DMS 273 treated with DMSO at 0.1 percent for 48 hours (cell line): ENCODE measurements at places on chromosomes 12 and 14.

GRCh38 chr12:53963434-53964314, 9.0 kb downstream of the HOXC12 start:
- DNase-seq = no peak

GRCh38 chr12:124474709-124475108, 92.7 kb downstream of the NCOR2 start:
- no peak for DNase-seq

DNA sequence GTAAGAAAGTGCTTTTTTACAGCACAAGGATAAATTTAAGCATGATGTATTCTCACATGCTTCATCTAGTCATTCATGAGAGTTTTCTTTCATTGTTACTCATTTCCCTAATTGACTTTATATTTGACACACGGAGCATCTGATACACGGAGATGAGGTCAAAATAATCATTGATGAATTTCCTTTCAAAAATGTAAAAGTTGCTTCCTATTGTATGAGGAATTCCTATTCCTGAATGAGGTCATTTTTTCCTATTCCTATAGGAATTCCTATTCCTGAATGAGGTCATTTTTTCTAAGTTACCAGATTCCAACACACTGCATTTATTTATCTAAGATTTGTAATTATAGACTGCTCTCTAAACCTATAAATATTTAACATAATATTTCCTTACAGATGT, 316.7 kb upstream of the KITLG start:
- no peak for DNase-seq

- no peak for DNase-seq
Observed at GRCh38 chr12:122951406-122951805, 14.9 kb downstream of the ABCB9 start.

- peak; percentile 48 for DNase-seq
Observed at GRCh38 chr12:88092771-88093170, 49.1 kb downstream of the CEP290 start.

DNA sequence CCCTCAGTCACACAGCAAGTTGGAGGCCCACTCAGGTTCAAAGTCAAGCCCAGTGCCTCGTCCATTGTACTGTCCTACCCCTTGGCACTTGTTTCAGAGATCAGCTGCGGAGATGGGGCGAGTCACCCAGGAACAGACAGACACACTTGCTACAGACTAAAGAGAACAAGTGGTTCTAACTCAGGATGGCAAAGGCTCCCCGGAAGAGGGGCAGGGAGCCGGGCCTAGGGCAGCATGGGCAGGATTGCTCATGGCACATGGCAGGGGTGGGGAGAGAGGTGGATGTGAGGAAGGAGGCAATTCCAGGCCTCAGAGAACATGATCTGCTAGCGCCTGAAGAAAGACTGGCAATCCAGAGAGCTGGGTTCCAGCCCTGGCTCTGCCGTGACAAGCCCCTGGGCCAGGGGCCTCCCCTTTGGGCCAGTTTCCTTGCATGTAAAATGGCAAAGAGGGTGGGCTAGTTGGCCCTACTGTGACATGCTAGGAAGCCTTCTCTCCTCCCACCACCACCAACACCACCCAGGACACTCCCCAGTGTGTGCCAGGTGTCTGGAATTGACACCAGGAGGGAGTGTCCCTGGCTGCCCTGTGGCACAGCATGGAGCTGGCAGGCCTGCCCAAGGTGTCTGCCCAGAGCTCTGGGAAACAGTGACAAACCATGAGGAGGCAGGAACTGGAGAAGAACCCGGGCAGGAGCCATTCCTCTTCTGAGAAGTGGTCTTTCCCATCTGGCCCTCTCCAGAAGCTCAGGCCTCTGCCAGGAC, 24.0 kb upstream of the IRF2BPL start:
- DNase-seq = no peak

GRCh38 chr14:22737052-22737451, 29.4 kb upstream of the OXA1L start:
- DNase-seq = no peak

GRCh38 chr14:28671425-28671824, 95.2 kb upstream of the FOXG1 start:
- no peak for DNase-seq

DNA sequence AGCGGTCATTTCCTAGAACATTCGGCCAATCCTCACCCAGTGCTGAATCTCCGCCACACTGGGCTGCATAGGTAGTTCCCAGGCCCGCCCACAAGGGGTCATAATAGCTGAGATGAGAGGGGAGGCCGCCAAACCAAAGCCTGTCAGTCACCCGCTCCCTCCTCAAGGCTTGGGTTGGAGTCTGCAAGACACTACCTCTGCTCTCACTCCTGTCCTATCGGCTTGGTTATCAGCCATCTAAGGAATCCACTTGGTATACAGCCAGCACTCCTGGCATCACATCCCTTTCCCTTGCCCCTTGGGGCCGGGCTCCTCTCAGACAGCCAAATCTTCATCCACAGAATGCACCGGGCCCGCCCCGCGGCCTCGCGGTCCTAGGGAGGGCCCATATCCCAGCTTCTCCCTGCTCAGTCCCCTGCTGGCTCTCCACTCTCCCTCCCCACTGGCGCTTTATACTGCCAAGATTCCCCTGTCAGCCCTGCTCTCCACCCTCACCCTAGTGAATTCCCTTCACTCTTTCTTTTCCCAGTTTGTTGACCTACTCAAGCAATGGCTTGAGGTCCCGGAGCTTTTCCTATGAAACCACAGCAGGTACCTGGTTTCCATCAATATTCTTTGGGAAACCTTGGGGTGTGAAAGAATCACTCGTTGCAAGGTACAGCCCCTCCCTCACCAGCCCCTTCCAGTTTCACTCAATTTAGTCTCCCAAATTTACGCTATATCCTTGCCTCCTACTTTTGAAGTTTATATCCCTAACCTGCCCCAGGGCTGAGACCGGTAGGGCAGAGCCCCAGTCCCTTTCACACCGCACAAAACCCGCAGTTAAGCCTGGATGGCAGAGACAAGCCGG, 1.4 kb downstream of the IFFO1 start:
- peak; percentile 50 for DNase-seq

DNA sequence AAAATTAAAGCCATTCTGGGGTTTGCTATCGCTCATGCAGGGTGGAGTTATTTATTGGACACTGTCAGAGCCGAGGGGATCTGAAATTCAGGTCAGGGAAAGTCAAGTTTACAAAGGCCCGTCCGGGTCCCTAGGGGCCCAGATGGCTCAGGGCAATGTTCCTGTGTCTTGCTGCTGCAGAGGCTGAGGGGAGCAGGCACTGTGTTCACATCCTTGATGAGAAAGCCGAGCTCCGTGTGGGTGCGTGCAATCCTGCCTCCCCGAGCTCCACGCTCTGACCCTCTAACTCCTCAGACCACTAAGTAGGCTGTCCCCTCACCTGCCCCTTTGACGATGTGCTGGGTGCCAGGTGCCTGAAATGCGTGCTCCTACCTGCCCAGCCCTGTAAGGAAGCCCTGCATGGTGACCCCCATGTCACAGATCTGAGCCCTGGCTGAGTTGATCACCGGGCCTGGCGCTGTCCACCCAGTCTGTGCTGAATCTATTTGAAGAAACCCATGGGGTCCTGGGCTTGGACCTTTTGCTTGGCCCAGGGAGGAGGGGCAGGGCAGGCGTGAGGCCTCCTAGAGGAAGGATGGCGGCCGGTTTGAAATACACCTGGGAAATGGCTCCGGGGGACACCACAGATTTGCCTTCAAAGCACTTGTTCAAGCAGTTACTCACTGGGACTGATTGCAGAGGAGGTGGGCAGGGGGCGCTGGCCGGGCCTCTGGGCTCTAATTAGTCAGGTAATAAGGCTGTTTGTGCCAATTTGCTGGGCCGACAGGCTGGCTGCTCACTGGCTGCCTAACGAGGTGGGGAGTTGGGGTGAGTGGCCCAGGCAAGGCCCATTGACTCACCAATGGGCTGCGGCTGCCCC, 204.3 kb downstream of the KIF26A start:
- DNase-seq = no peak
